ENCODE measurements at places on chromosomes 1 and 21. TPM values are rescaled to one million over a fixed set of nuclear protein-coding genes. Genes with fewer than 3 reads are reported as not detected.

Gene OPRD1
- total RNA-seq, result not detected

Gene TMEM53
- 12.5 TPM for total RNA-seq

Gene GUCA2B
- not detected for total RNA-seq

Gene TAGLN2
- 184 TPM for total RNA-seq

Gene LCE3E
- not detected for total RNA-seq

Gene TGFBR3
- 109 TPM for total RNA-seq

Gene ALPL
- 14.6 TPM for total RNA-seq

Gene TMCC2
- total RNA-seq, result 14.8 TPM

Gene PAPPA2
- 1.6 TPM for total RNA-seq

Gene ZC3H12A
- 5.8 TPM for total RNA-seq

Gene GPR52
- total RNA-seq, result 4.6 TPM

Gene S100A16
- 58.4 TPM for total RNA-seq

Gene POMGNT1
- total RNA-seq, result 87.2 TPM

Gene NTMT2
- total RNA-seq, result not detected

Gene PACC1
- 6.7 TPM for total RNA-seq

Gene BECN2
- not detected for total RNA-seq

Gene PRAMEF18
- total RNA-seq, result not detected

Gene TRPM2
- total RNA-seq, result 9.9 TPM

Gene TNFRSF8
- 5.2 TPM for total RNA-seq

Gene SH2D5
- total RNA-seq, result not detected

Gene SPRR1B
- not detected for total RNA-seq

Gene MTARC1
- 28.6 TPM for total RNA-seq

Gene F13B
- total RNA-seq, result not detected

Gene MYBPHL
- total RNA-seq, result 0.45 TPM

Gene RGSL1
- total RNA-seq, result not detected

Gene C2CD4D
- total RNA-seq, result 0.45 TPM

Gene S100A7
- total RNA-seq, result 0.85 TPM

Gene S100B
- 1,180 TPM for total RNA-seq

Gene FLG2
- total RNA-seq, result not detected

Gene GPR161
- total RNA-seq, result 10.7 TPM

Gene HSF2BP
- total RNA-seq, result 1.8 TPM
